ENCODE measurements at places on chromosomes 6 and 20. TPM values are rescaled to one million over a fixed set of nuclear protein-coding genes. Genes with fewer than 3 reads are reported as not detected.

MAK gene
- under 0.01 TPM for total RNA-seq

MAP3K4 gene
- total RNA-seq = 20.4 TPM

CDH26 gene
- total RNA-seq = not detected

DNA sequence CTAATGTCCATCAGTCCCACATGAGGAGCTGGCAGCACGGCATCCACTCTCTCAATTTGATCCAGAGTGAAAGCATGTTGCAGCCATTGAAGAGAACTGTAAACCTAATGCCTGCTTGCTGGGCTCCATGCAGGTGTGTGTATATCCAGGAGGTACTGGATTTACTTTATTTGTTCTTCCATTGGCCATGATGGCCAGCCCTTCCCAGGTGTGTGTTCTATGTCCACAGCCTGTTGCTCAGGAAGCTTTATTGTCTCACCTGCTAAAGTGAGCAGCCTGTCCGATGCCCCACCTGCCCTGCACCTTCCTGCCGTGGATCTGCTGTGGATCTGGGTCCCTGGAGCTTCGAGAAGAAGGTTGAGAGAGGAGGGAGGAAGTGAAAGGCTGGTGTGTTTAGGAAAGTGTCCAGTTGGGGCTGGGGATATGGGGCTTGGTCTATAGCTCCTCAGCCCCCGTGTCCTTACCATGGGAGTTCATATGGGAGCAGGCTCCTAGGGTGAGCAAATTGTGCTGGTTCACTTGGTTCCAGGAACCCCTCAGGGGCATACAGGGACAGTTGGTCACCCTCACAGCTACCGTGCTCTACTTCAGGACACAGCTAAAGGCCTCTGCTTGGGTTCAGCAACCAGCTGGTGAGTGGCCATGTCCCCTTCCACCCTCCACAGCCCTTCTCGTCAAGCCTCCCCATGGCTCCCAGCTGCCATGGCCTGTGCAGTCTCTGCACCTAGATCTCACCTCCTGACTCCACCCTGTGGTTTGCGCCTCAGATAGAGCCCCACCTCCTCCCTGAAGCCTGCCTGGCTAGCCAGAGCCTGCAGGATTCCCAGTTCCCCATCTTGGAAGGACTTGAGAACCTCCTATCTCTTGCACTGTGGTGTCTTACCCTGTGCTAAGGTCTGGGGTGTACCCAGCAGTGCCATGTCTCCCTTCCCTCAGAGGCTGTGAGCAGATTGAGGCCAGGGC is 12.7 kb downstream of the TREML2 start:
- no peak for DNase-seq

DNA sequence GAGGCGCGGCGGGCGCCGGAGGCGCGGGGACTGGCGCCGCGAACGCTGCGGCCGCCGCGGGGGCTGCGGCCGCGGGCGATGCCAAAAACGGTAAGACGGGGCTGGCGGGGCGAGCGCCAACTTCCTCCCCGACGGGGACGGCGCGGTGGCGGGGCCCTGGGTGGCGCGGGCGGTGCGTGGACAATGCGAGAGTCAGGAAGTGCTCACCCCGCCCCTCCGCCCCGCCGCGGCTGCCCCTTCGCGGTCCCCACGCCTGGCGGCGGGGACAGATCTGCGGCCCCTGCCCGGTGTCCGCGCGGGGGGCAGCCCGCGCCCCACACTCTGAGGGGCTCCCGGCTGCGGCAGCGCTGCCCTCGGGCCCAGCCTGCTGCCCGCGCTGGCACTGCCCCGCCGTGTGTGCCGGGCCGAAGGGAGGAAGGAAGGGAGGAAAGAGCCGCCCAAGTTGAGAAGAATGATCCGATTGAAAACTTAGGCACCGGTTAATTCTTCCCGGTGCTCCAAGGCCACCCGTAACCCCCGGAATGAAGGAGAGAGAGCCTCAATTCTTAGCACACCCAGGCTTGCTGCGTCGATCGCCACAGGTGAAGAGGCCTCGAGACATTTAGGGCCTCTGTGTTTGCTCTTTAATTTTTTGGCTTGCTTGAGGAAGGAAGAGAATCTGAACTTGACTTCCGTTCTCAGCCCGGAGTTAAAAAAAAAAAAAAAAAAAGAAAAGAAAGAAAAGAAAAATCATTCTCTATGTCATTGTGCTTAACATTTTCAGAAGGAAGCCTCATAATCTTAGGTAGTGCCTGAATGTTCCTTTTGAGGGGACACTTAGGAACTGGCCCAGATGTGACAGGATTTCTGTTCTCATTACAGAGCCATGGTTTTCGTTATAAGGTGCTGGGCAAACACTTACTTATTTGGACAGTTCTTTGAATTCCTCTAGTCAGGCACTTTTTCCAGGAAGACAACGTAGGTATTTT is 982 bp downstream of the HECA start:
- DNase-seq = peak; percentile 11

DNA sequence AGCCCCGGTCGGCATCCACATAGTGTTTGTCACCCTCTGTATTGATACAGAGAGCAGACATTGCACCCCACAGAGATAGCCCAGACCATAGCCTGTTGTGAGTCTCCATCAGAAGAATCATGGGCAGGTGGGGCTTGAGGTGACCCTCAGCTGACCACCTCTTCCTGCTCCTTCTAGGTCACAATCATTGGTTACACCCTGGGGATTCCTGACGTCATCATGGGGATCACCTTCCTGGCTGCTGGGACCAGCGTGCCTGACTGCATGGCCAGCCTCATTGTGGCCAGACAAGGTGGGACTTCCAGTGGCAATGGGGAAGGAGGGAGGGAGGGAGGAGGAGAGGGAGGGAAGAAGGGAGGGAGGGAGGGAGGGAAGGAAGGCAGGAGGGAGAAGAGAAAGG is 61.4 kb upstream of the RIN2 start:
- no peak for DNase-seq

GRCh38 chr20:63273635-63274380 is 1.2 kb downstream of the ARFGAP1 start:
- DNase-seq = peak; percentile 88

DNA sequence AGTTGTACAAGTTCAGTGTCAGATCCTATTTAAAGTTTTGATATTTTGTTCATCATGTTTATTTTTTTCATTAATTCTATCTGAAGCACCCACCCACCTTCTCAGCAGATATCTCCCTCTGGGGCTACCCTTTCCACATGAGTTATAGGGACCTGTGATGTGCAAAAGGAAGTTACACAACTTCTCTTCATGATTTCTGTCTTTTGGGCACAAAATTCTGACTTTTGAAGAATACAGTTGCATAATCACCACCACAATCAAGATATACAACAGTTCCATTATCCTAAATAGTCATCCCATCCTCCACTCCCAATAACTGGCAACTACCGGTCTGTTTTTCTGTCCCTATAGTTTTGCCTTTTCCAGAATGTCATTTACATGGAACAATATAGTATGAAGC is 13.8 kb upstream of the FUCA2 start:
- no peak for DNase-seq

- no peak for DNase-seq
Observed at GRCh38 chr6:3310703-3311102, 52.0 kb downstream of the PSMG4 start.

GRCh38 chr6:150600301-150601017 is 774 bp downstream of the PLEKHG1 start:
- DNase-seq = peak; percentile 26

DNA sequence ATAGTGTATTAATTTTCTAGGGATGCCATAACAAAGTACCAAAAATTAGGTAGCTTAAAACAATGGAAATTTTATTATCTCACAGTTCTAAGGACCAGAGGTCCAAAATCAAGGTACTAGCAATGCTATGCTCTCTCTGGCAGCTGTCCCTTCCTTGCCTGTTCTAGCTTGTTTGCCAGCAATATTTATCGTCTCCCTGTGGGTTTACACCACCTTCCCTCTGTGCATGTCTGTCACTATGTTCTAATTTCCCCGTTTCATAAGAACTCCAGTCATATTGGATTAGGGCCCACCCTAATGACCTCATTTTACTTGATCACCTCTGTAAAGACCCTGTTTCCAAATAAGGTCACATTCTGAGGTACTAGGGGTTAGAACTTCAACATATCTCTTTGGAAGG is 217.2 kb downstream of the IBTK start:
- no peak for DNase-seq
